Body of pancreas (tissue), 4 donors: ENCODE measurements at places on chromosomes 1 and 21. TPM values are rescaled to one million over a fixed set of nuclear protein-coding genes. Genes with fewer than 3 reads are reported as not detected.

DNA sequence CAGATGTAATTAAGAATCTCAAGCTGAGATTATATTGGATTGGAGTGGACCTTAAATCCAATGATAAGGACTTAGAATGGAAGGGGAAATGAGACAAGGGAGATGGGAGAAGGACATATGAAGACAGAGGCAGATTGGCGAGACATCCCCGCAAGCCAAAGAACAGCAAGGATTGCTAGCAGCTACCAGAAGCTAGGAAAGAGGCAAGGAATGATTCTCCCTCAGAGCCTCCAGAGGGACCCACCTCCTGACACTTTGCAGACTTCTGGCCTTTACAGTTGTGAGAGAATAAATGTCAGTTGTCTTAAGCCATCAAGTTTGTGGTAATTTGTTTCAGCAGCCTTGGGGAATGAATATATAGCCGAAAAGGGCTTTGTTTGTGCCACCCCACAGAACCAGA, 20.7 kb downstream of the METTL13 start:
- no peak overlapping the region for H3K27ac ChIP-seq
- H3K4me1 ChIP-seq = no peaks in the 10 kb centered on the region
- DNase-seq = no peak

- no peak overlapping the region for H3K27ac ChIP-seq
- no peak for DNase-seq
- H3K4me1 ChIP-seq = peaks cover 10% of the 10 kb centered on the region
- no peak overlapping the region for H3K4me3 ChIP-seq
Observed at GRCh38 chr1:59494145-59494833, 197.4 kb downstream of the FGGY start.

- H3K36me3 ChIP-seq = no peaks in the 10 kb centered on the region
- H3K27ac ChIP-seq = peak overlapping the region; percentile 74
- H3K4me3 ChIP-seq = no peak overlapping the region
Observed at GRCh38 chr21:31897311-31897710, 24.5 kb downstream of the HUNK start.

- H3K27ac ChIP-seq = no peak overlapping the region
- H3K4me3 ChIP-seq = no peak overlapping the region
- peaks cover 23% of the 10 kb centered on the region for H3K4me1 ChIP-seq
- no peak for DNase-seq
Observed at GRCh38 chr21:45380566-45380965, 24.4 kb upstream of the COL18A1 start.

GRCh38 chr1:109249654-109250401, 489 bp downstream of the CELSR2 start:
- peaks cover 36% of the 10 kb centered on the region for H3K4me1 ChIP-seq
- no peak overlapping the region for H3K27ac ChIP-seq
- no peak for DNase-seq
- no peaks in the 10 kb centered on the region for H3K27me3 ChIP-seq
- peak overlapping the region; percentile 22 for H3K4me3 ChIP-seq
- H3K36me3 ChIP-seq = no peaks in the 10 kb centered on the region

DNA sequence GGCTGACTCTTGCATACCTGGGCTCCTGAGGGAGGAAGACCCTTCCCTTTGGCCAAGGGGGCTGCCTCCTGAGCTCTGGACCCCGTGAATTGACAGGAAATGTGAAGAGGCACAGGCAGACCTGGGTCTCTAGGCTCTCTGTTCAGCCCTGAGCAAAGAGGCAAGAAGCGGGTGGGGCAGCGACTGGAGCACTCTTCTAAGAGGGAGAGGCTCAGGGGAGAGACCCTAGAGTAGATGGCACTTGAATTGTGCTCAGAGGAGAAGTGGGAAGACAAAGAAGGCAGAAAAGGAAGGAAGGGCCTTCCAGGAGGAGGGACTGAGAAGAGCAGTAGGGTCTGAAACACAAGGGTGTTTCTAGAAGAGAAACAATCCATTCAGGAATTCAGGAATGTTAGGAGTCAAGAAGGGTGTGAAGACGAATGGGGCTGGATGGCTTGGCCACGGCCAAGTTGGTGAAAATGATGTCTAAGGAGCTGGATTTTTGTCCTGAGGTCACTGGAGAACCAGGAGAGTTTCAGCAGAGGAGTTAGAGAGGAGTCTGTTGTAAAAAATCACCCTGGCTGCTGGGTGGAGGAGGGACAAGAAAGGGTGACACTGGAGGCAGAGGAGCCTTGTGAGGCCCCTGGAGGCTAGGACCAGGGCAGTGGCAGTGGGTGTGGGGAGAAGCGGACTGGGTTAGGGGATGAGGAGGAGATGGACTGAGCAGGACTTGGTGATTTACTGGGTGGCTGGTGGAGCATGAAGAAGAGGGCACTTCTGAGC, 5.3 kb downstream of the TIE1 start:
- H3K27me3 ChIP-seq = no peaks in the 10 kb centered on the region
- DNase-seq = no peak
- no peak overlapping the region for H3K4me3 ChIP-seq
- H3K4me1 ChIP-seq = no peaks in the 10 kb centered on the region

DNA sequence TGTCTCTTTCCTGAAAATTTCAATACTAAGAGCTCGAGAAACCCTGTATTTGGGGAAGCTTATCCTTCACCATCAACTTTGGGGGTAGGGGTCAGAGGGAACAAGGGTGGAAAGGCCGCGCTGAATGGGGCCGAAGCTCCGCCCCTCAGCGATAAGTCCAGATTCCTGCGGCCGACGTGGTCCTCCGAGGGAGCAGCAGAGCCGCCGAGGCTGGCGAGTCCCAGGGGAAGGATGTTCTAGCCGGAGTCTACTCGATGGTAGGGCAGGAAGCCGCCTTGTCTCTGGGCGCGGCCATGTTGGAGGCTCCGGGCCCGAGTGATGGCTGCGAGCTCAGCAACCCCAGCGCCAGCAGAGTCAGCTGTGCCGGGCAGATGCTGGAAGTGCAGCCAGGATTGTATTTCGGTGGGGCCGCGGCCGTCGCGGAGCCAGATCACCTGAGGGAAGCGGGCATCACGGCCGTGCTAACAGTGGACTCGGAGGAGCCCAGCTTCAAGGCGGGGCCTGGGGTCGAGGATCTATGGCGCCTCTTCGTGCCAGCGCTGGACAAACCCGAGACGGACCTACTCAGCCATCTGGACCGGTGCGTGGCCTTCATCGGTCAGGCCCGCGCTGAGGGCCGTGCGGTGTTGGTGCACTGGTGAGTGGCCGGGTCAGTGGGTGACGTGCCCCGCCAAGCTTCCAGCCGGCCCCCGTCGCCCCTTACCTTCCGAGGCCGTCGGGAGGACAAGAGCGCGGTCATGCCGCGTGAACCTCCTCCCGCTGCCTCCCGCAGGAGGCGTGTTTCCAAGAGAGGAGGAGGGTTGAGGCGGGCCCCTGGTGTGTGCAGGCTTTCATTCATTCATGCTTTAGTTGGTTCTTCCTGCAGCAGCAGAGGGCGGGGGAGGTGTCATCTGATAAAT, at the start of gene DUSP12:
Gene DUSP12 (plus strand): TSS at position 278 of the 899 bp plus-strand sequence. CDS start 16 bp downstream, at position 294.
- peaks cover 10% of the 10 kb centered on the region for H3K4me1 ChIP-seq
- H3K27ac ChIP-seq = peak within 1 kb of the TSS; percentile 81
- H3K27me3 ChIP-seq = no peaks in the 10 kb centered on the region
- peak; percentile 93 for DNase-seq
- H3K4me3 ChIP-seq = peak within 1 kb of the TSS; percentile 79

DNA sequence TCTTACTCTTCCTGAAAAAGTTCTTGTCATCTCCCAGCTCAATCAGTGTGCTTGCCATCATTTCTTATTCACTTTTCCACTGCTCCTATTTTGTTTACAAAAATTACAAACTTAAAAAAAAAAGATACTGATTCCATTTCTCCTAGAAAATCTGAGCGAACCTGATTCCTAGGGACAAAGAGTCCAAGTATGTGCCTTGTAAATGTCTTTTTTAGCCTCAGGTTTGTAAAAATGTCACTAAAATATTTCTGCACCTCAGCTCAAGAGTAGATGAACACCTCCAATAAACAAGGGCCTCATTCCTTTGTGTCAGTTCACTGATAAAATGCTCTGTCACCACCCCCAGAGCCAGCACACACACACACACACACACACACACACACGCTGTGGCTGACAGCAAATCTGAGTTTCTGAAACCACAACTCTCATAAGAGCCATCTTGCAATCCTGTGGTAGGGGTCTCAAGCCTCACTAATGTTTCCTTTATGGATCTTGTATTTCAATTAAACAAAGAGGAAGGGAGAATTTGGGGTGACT, 299.2 kb downstream of the PBX1 start:
- no peak overlapping the region for H3K4me3 ChIP-seq
- DNase-seq = no peak
- H3K4me1 ChIP-seq = peaks cover 13% of the 10 kb centered on the region
- H3K36me3 ChIP-seq = no peaks in the 10 kb centered on the region
- no peak overlapping the region for H3K27ac ChIP-seq

DNA sequence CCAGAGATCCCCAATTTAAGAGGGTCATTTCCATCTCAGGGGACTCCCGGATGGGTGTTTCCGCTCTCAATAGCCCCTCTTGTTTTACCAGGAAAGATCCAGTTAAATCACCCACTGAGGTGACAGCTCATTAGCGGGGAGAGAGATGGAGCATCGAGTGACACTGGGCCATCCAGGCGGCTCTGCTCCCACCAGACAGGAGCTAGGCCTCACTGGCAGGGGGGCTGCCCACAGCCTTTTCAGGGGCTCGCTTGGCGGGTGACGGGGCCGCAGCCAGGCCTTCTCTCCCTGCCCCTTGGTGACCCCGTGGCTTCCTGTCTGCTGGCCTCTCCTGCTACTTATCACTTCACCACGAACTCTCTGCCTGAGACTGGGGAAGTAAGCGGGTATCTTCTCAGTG, 26.7 kb upstream of the SPSB1 start:
- H3K27ac ChIP-seq = no peak overlapping the region
- peaks cover 5% of the 10 kb centered on the region for H3K4me1 ChIP-seq
- DNase-seq = no peak
- no peak overlapping the region for H3K4me3 ChIP-seq
- H3K27me3 ChIP-seq = no peaks in the 10 kb centered on the region

DNA sequence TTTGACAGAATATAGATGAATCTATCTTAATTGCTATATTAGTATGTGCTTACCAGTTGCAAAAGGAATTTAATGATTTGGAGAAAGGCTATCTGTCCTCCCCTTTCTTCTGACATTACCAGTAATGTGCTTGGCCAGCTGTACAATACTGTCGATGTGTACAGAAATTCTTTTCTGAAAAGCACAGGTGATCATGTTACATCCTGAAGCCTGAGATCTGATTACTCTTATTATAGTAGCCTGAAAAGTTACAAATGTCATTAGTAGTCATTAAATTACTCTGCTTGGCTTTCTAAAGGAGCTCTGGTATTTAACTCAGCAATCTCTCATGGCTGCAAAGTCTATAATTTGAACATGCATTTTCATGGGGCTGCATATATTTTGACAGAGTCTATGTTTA, 209.8 kb downstream of the PTPRC start:
- H3K4me3 ChIP-seq = no peak overlapping the region
- H3K27ac ChIP-seq = no peak overlapping the region
- no peaks in the 10 kb centered on the region for H3K27me3 ChIP-seq

SYTL1 gene
- total RNA-seq = 107 TPM

SHC1 gene
- 45.5 TPM for total RNA-seq

DAP3 gene
- total RNA-seq = 71.9 TPM
